ENCODE measurements at places on chromosomes 13 and 19.

- peak; percentile 50 for DNase-seq
These were observed 6.0 kb upstream of the WDR88 start for GRCh38 chr19:33125929-33126388.

- no peak for DNase-seq
These were observed 2.2 kb downstream of the KCNC3 start for GRCh38 chr19:50327013-50327412.

GRCh38 chr19:19207637-19208572, 3.9 kb upstream of the NCAN start:
- no peak for DNase-seq

- no peak for DNase-seq
These were observed 8.0 kb upstream of the TMEM160 start for GRCh38 chr19:47056411-47056810.

GRCh38 chr13:52921194-52921593, 72.8 kb upstream of the PCDH8 start:
- peak; percentile 29 for DNase-seq

GRCh38 chr13:107964395-107964794, 250.9 kb downstream of the LIG4 start:
- DNase-seq = no peak

DNA sequence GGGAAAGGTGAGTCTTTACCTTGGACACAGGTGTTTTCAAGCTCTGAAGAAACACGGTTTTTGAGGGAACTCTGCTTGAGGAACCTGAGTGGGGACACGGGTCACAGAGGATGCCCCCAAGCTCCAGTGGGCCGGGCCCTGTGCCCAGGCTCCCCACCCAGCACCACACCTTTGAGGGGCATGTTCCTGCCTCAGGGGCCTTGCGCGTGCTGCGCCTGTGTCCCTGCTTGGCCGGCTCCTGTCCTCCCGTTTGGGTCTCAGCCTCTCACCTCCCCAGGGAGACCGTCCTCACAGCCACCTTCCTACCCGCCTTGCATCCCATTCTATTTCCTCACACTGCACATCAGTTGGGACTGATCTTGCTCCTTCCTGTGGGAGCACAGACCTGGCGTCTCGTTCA, 21.1 kb downstream of the PIP5K1C start:
- no peak for DNase-seq

GRCh38 chr13:101455863-101456262, 3.4 kb downstream of the ITGBL1 start:
- no peak for DNase-seq

DNA sequence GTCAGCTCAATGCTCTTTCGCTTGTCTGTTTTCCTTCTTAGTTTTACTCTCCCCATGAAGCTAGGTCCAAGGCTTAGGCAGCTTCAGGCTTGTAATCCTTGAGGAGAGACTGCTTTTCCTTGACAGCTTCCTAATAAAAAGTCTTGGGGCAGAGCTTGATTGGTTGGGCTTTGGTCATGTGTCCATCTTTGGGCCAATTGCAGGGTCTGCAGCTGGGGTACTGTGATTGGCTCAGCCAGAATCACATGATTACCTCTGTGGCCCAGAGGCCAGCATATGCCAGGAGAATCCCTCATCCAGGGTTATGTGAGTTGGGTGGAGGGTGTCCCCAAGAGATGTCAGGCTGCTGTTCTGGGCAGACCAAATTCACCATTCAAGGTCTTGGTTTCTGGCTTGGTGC, 8.1 kb downstream of the KLK1 start:
- no peak for DNase-seq

GRCh38 chr19:7216373-7216902, 77.8 kb downstream of the INSR start:
- no peak for DNase-seq

DNA sequence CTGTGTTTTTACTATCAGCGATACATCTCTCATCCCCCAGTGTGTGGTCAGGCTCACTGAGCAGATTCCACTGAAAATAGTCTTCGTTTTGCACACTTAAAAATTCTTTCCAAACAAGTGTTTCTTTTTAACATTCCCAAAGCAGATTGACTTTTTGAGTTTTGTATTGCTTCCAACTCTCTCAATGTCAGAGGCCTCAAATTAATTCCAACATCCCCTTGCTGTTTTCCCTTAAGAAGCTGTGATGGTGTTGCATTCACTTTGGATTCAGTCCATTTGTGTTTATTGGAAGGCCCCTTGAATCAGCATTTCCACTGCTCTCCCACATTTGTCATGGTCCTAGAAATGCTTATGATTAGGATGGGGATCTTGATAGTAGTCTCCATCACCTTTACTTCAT, 228.7 kb downstream of the KCNRG start:
- no peak for DNase-seq

DNA sequence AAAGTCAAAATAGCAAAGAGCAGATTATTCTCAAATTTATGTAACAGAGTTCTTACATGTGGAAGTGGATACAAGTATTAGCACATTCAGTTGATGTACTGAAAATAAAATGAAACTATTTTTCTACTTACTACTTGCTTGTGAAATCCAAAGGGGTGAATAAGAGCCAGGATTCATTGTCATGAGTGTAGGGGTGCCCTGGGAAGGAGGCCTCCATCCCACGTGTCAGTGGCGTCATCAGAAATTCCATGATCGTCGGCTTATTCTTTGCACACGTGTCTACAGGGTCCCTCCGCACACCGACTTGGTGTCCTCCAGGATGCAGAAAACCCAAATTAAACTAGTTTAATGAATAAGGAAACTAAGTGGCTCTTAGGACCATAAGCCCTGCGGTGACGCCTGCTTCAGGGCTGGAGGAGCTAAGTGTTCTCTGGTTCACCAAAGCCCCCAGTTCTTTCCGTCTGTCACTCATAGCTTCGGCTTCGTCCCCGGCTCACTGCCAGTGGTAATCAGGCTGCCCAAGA, 55.5 kb downstream of the IRS2 start:
- DNase-seq = no peak

GRCh38 chr13:27403203-27403678, 21.2 kb upstream of the GTF3A start:
- no peak for DNase-seq

DNA sequence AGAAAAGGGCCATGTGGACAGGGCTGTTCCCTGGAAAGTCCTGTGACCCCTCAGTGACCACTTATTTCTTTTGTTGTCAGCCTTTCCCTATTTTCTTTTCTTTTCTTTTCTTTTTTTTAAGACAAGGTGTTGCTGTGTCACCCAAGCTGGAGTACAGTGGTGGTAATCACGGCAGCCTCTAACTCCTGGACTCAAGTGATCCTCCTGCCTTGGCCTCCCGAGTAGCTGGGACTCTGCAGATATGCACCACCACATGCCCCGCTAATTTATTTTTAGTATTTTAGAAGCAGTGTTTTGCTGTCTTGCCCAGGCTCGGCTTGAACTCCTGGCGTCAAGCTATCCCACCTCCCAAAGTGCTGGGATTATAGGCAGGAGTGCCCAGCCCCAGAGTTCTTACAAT, 1.1 kb upstream of the GPI start:
- no peak for DNase-seq

DNA sequence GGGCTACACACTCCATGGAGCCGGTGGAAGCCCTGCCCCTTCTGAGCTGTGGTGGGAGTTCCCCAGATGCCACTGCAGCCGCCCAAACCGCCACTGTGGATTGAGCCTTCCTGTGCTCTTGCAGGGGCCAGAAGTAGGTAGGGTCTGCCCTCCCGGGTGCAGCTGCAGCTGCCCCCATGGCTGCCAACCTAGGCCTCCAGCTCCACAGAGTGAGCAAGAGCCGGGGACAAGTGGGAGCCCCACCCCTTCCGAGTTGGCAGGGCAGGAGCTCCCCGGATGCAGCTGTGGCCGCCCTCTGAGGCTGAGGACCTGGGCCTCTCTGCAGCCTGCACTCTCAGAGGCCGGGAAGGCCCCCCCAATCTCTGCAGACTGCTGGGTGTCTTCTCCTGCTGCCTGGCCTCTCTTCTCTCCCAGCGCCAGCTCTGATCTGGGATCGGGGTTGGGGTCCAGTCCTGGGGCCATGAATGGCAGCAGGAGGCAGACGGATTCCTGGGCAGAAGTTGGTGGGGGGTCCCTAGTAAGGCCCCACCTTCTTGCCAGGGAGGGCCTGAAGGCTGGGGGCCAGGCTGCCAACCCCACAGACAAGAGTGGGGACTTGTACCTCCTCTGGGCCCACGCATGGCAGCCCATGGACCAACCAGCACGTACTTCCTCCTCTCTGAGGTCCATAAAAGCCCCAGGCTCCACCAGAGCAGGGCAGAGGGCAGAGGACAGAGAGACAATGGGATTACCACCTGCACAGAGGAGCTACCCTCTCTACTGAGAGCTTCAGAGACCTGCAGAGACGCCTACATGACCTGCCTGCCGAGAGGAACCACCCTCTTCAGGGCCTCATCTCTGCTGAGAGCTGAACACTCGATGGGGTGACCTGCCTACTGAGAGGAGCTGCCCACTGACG, 28.9 kb downstream of the AP2S1 start:
- peak; percentile 73 for DNase-seq

- peak; percentile 75 for DNase-seq
These were observed 31.4 kb downstream of the CERS4 start for GRCh38 chr19:8240274-8241229.

- no peak for DNase-seq
These were observed 98.2 kb downstream of the OLFM4 start for GRCh38 chr13:53126841-53127245.

GRCh38 chr13:59247171-59247570, 916.6 kb downstream of the DIAPH3 start:
- DNase-seq = no peak

- no peak for DNase-seq
These were observed 58.5 kb upstream of the SLITRK1 start for GRCh38 chr13:83940742-83941141.

DNA sequence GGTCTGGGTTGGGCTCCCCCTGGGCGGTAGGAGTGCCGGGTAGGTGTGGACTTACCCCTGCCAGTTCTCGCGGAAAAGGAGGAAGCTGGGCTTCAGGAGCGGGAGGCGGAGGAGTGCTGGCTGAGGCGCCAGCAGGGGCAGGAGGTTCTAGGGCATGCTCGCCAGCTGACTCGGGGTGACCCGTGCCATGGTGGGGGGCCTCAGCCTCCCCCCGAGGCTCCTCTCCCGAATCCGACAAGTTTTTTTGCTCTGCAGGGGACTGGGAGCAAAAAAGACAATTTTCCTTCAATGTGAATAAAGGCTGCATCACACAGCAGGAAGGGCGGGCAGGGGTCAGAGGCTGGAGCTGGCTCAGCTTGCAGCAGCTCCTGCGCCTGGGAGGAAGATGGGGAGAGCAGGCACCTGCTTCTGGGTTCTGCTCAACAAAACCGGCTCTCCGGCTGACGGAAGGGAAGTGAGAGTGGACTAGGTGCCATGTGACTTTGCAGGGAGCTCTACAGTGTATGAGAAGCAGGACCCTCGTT, 26.5 kb downstream of the RANBP3 start:
- peak; percentile 24 for DNase-seq

DNA sequence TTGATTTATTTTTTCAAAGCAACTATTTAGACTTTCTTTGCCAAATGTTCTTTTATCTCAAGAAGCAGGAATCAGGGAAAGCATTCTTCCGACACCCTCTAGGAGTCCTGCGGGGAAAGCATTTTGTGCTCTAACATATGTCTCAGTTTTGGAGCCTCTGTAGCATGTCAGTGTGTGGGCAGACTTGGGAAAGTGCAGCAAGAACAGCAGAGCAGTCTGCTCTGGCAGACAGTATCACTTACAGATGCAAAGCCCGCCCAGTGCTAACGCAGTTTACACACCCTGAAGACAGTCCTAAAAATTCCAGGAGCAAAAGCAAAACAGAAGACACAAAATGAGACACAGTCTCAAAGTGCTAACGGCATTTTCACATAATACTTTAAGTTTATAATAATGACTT, 393.5 kb downstream of the KLF12 start:
- DNase-seq = no peak

DNA sequence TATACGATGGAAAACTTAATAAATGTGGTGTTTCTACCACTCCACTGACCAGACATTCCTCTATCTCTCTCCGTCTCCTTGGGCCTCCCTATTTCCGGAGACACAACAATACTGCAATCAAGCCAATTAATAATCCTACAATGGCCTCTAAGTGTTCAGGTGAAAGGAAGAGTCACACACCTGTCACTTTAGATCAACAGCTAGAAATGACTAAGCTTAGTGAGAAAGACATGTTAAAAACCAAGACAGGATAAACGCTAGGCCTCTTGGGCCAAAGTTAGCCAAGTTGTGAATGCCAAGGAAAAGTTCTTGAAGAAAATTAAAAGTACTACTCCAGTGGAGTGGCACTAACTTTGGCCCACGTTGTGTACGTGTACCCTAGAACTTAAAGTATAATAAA, 22.5 kb downstream of the ZDHHC20 start:
- no peak for DNase-seq

- DNase-seq = no peak
These were observed 82.0 kb upstream of the SHISA2 start for GRCh38 chr13:26133851-26134250.

DNA sequence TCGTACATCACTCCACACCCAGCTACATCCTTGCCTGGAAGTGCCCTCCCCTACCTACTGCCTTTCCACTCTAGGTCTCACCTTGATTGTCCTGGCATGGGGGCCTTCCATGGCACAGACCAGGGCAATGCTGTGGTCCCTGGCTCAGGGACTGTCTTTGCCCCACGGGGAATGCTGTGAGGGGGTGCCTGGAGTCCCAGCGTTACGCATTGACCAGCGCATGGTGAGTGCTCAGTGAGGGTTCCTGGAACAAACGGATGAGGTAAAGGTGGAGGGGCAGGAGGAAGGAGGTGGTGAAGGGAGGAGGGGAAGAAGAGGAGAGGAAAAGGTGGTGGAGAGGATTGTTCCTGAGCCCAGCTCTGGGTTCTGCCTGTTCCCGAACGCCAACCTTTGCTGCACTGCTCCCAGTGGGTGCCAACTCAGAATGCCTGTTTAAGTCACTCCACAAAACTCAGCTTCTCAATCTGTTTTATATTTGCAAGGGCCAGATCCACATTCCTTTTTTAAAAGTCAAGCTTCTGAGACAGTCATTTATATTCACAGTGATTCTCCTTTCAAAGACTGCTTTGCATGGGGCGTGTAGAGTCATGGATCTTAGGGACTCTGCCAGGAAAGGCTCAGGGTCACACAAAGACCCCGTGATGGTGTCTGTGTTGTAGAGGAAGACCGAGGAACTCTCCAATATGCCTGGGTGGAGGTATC, 40.8 kb downstream of the CHST8 start:
- DNase-seq = no peak

- DNase-seq = no peak
These were observed 29.1 kb downstream of the GATAD2A start for GRCh38 chr19:19434483-19435045.

- no peak for DNase-seq
These were observed 7.8 kb downstream of the PLIN3 start for GRCh38 chr19:4859697-4860096.

- no peak for DNase-seq
These were observed 789.1 kb downstream of the GPC5 start for GRCh38 chr13:92187378-92187989.
